T follicular helper cell (primary cell): ENCODE measurements at places on chromosomes 6 and 20.

GRCh38 chr20:19317237-19318069 is 105.0 kb downstream of the SLC24A3 start:
- no peak for DNase-seq

DNA sequence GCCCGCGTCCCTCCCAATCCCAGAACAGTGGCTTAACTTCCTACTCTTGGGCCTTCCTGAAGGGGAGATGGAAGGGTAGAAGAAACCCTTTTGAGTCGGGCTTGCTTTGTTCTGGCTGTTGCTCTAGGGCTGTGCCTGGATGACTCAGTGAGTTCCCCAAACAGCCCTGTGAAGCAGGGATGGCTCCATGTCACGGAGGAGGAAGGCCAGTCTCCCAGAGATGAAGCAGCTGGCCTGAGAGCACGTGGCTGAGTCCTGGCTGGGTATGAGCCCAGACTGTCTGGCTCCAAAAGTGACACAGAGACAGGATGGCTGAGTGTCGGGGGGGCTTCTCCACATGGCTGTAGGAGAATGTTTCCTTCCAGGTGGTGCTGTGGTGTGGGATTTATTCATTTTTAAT is 4.6 kb downstream of the SYTL3 start:
- DNase-seq: no peak

- DNase-seq: no peak
Observed at GRCh38 chr6:95780037-95780436, 202.7 kb downstream of the MANEA start.

DNA sequence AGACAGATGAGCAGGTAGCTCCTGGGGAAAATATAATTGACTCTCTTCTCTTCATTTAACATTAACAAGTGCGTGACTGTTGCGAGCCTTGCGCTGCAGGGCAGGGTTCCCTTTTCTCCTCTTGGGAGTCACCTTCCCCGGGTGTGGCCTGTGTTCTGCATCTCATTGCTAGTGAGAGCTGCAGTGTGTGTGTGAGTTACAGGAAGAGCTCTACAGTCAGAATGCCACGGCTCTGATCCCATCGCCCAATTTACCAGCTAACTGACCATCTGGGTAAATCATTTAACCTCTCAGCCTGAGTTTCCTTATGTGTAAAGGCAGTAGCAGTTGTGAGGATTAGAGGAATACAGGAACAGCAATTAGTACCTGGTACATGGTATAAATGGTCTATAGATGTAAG is 106.8 kb upstream of the NUP153 start:
- no peak for DNase-seq
